NCI-H2081 treated with DMSO at 0.1 percent for 48 hours (cell line): ENCODE measurements at places on chromosomes 3 and 15.

DNA sequence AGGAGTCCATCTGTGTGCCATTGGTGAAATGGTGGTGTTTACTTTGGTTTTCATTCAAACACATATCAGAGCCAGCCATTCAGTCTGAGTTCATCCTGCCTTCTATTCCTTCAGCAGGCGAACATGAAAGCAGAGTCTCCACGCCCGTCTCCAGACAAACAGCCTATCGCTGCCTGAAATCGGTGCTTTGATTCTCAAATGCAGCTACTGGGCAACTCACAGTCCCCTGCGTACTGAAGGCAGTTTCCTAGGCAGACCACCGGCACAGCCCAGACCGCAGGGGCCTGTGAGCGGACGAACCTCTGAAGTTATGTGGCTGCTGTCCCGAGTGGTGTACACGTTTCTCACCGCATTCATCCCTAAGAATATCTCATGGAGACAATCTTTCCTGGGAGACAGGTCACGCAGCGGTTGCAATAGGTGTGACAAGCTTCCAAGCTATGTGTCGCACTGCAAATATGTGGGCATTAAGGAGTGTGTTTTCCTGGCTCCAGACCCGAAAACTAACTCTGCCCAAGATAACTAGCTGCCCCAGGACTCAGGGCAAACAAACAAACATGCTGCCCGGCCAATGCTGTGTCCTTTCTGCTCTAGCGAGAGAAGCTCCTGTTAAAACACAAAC lies 16.9 kb upstream of the RYR3 start:
- DNase-seq, result no peak

GRCh38 chr3:105369500-105370371 lies 3.0 kb downstream of the ALCAM start:
- DNase-seq, result peak; percentile 45

GRCh38 chr3:28912120-28912885 lies 368.6 kb upstream of the RBMS3 start:
- DNase-seq, result no peak

GRCh38 chr3:197303452-197303851 lies 5.0 kb upstream of the DLG1 start:
- DNase-seq, result no peak

- no peak for DNase-seq
These were observed 521.5 kb downstream of the RSL24D1 start for GRCh38 chr15:54675241-54675640.
